Effector CD8-positive, alpha-beta T cell (primary cell): ENCODE measurements at places on chromosomes 7 and 10.

DNA sequence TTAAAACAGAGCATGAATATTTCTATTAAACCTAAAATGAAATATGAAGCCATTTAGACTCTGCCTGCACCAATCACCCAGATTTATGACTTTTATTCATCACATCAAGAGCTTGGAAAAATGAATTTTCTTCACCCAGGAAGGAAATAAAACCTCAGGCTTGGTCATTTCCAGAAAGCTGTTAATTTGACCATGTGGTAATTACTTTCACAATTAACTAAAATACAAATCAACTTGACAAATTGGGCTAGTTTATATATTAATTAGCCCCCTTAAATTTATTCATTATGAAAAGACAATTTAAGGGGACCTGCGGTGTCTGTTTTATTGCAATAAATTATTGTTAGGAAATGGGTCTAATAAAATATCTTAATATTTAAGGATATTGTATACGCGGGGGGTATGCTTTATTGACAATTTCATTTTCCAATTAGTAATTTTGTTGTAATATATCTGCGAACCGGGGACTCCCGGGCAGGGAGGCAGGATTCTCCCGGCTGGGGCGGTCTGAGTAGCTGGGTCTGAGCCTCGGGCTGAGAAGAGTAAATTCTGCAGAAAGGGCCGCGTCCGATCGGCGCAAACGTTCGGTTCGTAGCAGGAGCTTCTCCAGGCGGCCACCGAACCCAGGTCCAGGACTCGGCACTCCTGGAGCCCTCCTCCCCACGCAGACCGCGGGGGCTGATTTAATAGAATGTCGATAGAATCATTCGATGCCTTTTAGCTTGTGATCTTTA, 9.4 kb upstream of the MNX1 start:
- DNase-seq, result no peak

DNA sequence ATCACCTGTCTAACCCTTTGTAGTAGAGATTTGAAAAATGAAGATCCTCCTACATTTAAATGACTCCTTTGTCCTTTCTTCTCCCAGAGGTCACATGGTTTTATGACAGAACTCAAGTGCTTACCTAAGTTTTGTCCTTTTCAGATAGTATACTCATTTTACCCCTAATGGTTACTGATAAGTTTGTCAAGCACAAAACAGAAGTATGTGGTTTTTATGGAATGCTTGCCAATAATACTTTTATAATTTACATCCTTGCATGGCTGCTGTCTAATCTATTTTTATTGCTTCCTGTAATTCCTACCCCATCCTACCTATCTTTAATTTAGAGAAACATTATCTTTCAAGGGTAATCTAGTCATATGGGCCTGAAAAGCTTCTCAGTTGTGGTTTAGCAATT, 37.5 kb downstream of the HELLS start:
- DNase-seq, result no peak

GRCh38 chr7:29623973-29624372, 60.3 kb downstream of the PRR15 start:
- no peak for DNase-seq

GRCh38 chr10:71483885-71484751, 87.4 kb downstream of the CDH23 start:
- no peak for DNase-seq

- DNase-seq, result no peak
Measured at GRCh38 chr10:110396284-110396651, 91.5 kb upstream of the SMNDC1 start.

- DNase-seq, result no peak
Measured at GRCh38 chr7:151695951-151696541, 176.4 kb upstream of the RHEB start.

GRCh38 chr10:5545778-5546710, 21.3 kb downstream of the CALML3 start:
- DNase-seq, result no peak

GRCh38 chr10:14378387-14378960, 47.8 kb upstream of the FRMD4A start:
- DNase-seq, result no peak

GRCh38 chr10:6054884-6055283, 7.3 kb downstream of the IL2RA start:
- DNase-seq, result no peak

- DNase-seq, result no peak
Measured at GRCh38 chr10:44982114-44982460, 3.5 kb upstream of the DEPP1 start.

DNA sequence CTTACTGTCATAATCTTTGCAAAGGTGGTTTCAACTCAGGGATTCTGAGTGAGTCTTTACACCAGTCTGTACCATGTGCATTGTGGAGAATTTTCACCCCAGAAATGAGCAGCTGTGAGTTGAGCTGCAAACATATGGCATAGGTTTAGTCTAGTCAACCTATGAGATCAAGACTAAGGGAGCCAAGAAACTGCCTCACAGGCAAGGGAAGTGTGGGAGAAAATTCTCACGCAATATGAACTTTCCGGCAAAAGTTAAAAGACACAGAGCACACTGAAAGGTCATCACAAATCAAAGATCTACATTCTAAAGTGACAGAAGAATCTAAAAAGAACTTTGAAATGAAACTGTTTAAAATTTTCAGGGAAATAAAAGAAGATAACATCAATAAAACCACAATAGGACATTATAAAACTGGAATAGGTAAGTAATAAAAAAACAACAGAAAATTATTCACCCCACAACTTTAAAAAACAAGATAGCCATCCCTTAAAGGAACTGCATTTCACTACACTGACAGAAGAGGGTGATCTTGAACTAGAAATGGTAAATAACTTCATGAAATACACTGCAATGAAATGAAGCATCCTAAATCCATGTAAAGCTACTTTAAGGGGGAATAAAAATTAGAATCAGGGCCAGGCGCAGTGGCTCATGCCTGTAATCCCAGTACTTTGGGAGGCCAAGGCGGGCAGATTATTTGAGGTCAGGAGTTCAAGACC, 63.5 kb downstream of the LGI1 start:
- DNase-seq, result no peak

- DNase-seq, result no peak
Measured at GRCh38 chr10:131205556-131205955, 106.0 kb downstream of the TCERG1L start.

DNA sequence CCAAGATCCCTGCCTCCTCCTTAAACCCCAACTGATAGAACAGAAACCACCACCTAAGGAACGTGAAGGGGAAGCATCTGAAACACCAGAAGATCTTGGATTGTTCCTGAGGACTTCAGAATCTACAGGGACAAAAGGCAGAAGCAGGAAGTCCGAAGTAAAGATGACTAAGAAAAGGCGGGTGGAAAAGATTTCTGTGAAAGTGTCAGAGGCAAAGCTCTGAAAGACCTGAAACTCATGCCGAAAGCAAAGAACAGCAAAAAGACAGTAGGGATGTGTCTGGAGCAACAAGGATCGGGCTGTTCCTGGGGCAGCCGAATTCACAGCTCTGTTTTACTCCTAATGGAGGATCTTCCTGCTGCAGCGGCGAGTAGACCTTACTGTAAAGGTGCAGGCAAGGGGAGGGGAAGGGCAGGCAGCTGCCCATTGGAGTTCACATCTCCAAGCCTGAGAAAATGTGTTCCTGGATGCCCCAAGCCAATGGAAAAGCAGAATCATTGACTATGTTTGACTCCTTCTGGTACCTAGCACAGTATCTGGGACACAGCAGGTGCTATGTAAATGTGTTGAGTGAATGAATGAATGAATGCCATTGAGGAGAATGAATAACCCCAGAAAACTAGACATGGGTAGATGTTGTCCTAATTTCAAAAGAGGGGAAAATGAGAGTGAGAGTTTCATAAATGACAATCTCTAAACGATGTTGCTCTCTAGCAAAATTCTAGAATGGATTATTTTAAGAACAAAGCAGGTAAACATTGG, 40.4 kb downstream of the PDIA4 start:
- DNase-seq, result no peak

DNA sequence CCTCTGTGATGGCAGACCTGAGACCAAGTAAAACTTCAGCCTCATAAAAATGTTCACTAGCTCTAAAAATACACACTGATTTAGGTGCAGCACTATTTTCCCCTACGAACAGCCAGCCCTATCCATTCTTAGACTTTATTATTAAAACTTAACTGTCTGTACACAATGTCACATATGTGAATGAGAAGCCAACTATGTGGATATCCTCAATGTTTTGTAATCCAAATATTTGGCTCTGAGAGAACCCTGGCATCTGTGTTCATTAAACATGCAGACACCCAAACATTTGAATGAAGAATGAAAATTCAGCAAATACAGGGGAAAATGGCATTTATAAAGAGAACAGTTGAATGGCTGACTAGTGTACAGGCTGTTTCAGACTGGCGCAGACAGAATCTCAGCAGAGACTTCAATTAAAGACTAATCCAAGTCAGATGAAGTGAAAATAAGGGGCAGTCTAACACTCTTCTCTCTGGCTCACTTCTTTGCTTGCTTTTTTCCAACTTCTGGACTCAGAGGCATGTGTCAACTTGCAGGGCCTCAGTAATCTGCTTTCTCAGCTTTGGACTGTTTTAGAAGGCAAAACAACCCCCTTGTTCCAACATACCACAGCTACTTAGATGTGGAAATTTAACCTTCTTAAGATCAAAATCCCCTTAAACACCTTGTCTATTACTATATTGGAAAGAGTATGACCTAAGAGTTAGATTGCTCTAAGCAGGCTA, 47.4 kb upstream of the FAM180A start:
- no peak for DNase-seq

DNA sequence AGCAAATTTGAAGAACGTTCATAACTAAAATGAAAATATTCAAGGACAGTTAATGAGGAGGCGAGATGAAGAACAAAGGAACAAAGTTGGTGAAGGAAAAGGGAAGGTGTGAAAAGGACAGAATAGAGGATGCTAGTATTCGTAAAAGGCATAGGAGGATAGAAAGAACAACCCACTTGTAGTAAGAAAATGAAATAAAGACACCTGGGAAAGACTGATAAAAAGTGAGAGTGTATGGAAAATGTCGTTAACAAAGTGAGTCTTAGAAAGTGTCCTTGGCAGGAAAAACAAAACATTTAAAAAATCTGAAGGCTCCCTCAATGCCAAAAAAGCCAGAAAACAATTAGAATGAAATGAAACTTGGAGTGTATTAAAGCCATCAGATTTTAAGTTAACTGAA, 29.6 kb upstream of the ZC3HAV1 start:
- no peak for DNase-seq

DNA sequence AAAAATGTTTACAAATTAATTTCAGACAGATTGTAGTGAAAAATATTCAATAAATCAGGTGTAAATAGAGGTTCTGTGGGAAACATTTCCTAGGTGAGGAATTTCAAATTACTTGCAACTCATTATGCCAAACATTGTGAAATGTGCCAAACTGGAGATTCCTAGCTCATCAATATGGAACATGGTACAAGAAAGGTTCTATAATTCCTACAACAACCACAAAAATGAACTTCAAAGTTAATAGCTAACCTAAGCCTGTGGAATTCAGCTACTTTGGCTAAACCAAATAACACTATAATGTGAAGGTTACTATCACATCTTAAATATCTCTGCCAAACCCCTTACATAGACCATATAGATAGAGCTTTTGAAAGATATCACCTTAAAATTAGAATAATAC, 223.3 kb upstream of the HGF start:
- DNase-seq, result no peak

GRCh38 chr10:27253576-27253975, 13.0 kb upstream of the ACBD5 start:
- DNase-seq, result no peak

- no peak for DNase-seq
Measured at GRCh38 chr7:2482725-2483451, 6.7 kb upstream of the GRIFIN start.

DNA sequence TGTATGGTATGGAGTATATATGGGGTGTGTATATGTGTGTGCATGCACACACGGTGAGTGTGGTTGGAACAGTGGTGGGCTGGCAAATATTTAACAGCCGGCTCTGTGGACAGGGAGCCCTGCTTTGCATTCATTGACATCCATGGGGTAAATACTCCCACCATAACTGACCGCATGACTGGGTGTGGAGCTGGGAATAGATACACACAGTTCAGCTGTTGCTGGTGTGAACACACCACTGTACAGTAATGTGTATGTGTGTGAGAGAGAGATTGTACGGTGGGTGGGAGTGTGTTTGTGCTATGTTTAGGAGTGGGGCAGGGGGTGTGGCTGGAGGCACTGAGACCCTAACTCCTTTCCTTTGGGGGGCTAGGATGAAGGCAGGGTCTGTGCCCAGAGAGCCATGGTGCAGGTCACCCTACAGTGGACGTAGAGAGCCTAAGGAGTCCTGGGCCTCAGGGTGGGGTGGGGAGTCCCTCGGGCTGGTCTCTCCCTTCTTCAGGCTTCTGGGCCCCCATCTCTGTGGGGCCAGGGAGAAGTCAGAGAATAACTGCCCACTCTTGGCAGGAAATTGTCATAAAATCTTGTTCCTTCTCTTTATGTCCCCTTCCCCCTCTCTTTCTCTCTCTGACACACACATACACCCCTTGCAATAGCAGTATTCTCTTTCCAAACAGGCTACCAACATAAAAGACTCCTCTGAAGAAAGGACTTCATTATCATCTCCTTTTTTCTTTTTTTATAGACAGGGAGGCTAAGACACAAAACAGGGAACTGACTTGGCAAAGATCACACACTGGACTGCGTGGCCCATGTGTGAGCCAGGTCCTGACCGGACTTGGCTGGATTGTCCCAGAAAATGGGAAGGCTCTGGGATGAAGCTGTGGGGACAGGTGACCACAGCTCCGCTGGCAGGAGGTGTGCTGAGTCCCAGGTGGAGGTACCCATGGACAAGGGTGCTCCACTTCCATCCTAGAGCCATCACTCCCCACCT, 3.2 kb downstream of the SFRP5 start:
- DNase-seq, result no peak

DNA sequence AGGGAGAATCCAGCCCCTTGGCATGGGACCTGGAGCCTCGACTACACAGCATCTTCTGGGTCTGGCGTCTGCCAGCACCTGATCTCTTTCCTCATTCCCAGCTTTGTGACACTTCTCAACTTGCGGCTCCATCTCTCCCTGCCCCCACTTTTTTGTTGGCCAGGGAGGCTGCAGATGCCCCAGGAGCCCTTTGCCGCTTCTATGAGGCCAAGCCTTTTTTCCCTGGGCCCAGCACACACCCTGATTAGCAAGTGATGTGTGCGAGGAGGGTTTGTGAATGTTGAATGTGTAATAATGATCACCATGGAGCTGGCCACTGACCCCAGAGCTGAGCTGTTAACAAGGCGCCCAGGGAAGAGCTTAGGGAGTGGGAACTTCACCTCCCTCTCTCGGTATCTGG, 4.4 kb downstream of the EVX1 start:
- no peak for DNase-seq
